Bronchial epithelial cell (primary cell): ENCODE measurements at places on chromosomes 5 and 9. TPM values are rescaled to one million over a fixed set of nuclear protein-coding genes. Genes with fewer than 3 reads are reported as not detected.

The PCDHGB3 gene
- under 0.01 and 0.77 TPM in 2 replicates for total RNA-seq

The ROR2 gene
- 0.13 and 0.26 TPM in 2 replicates for total RNA-seq

The GABBR2 gene
- total RNA-seq, result not detected in 2 replicates

The HMMR gene
- total RNA-seq, result 0.53 and 1.4 TPM in 2 replicates

The C5orf58 gene
- total RNA-seq, result not detected in 2 replicates

The MTX3 gene
- total RNA-seq, result 17.3 and 22.1 TPM in 2 replicates

The PRLR gene
- total RNA-seq, result not detected in 2 replicates

The SLC36A2 gene
- not detected in 2 replicates for total RNA-seq

The PCDHGB6 gene
- 0.53 and 1.5 TPM in 2 replicates for total RNA-seq

The GALT gene
- 11.3 and 13.6 TPM in 2 replicates for total RNA-seq

The UNC13B gene
- 16.8 and 30.6 TPM in 2 replicates for total RNA-seq

The ENTREP1 gene
- total RNA-seq, result 0.53 and 0.77 TPM in 2 replicates

The SLC6A18 gene
- not detected in 2 replicates for total RNA-seq

The INSL6 gene
- total RNA-seq, result not detected in 2 replicates

The ANKHD1 gene
- total RNA-seq, result 77.1 and 85.8 TPM in 2 replicates

The CFAP90 gene
- total RNA-seq, result not detected in 2 replicates

The GABRG2 gene
- total RNA-seq, result not detected in 2 replicates

The SMIM15 gene
- 104 and 110 TPM in 2 replicates for total RNA-seq

The RNF224 gene
- under 0.01 and 1.2 TPM in 2 replicates for total RNA-seq

The ASTN2 gene
- total RNA-seq, result 0.53 and 1.2 TPM in 2 replicates

The OR13F1 gene
- total RNA-seq, result not detected in 2 replicates

The ANKRD31 gene
- 0.13 and 0.26 TPM in 2 replicates for total RNA-seq

The IL4 gene
- not detected in 2 replicates for total RNA-seq

The CCDC183 gene
- total RNA-seq, result under 0.01 and 0.38 TPM in 2 replicates

The MCTP1 gene
- 17.9 and 26.0 TPM in 2 replicates for total RNA-seq

The GALNT12 gene
- total RNA-seq, result 1.0 and 2.6 TPM in 2 replicates

The BRINP1 gene
- 0.13 and 1.6 TPM in 2 replicates for total RNA-seq

The IER5L gene
- total RNA-seq, result 15.7 and 19.5 TPM in 2 replicates

The CNTNAP3 gene
- total RNA-seq, result 9.1 and 11.6 TPM in 2 replicates

The NR4A3 gene
- total RNA-seq, result not detected in 2 replicates

The TAF11L5 gene
- not detected in 2 replicates for total RNA-seq

The ERCC8 gene
- total RNA-seq, result 13.1 and 27.6 TPM in 2 replicates

The LCN12 gene
- total RNA-seq, result 0.13 TPM in 1 of 2 replicates, not detected in the other

The PCDHGA6 gene
- under 0.01 and 0.26 TPM in 2 replicates for total RNA-seq

The MYOT gene
- total RNA-seq, result not detected in 2 replicates

The PAEP gene
- total RNA-seq, result not detected in 2 replicates
